ENCODE measurements at places on chromosomes 2 and 18.

DNA sequence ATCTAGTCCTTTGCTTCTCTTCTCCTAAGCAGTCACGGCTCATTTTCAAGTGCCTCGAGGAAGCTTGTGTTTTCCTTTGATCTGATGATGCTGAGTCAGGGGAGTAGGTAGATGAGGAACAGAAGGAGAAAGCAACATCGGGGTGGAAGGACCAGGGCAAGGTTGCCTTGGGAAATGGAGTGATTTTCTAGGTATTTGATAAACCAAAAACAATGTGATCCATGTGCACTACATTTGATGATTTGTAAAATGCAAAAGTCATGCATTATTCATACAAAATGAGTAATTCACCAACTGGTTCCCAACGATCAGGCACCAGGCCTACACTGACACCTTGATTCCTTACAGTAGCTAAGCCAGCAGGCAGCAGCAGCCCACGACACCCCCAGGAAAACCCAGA, 205.3 kb downstream of the ANAPC1 start:
- DNase-seq: no peak

DNA sequence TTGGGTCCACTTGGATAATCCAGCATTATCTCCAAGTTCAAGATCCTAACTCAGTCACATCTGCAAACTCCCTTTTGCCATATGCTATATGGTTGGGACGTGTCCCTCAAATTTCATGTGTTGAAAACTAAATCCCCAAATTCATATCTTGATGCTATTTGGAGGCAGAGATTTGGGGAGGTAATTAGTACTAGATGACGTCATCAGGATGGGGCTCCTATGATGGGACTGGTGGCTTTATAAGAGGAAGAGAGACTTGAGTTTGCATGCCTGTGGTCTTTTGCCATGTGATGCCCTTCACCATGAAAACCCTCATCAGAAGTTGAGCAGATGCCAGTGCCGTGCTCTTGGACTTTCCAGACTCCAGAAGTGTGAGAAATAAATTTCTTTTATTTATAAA, 16.8 kb upstream of the SMAD4 start:
- DNase-seq: no peak

GRCh38 chr2:53826030-53826410, 33.7 kb downstream of the GPR75 start:
- no peak for DNase-seq

DNA sequence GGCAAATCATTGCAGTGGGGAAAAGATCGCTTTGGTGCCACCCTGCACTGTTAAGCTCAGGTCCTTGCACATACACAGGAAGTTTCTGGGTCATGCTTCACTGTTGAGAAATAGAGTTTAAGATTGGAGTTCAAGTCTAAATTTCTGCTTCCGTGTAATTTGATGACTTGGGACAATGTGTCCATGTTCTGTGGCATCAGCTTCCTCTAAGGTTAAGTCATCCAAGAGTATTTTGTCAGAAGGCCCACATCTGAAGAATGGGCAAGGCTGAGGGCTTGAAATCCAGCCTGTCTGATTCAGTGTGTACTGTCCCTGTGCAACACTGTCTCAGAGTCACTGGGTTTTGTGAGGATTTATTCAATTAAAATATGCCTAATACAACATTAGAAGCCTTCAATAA, 880.7 kb downstream of the SUCLG1 start:
- DNase-seq: no peak

DNA sequence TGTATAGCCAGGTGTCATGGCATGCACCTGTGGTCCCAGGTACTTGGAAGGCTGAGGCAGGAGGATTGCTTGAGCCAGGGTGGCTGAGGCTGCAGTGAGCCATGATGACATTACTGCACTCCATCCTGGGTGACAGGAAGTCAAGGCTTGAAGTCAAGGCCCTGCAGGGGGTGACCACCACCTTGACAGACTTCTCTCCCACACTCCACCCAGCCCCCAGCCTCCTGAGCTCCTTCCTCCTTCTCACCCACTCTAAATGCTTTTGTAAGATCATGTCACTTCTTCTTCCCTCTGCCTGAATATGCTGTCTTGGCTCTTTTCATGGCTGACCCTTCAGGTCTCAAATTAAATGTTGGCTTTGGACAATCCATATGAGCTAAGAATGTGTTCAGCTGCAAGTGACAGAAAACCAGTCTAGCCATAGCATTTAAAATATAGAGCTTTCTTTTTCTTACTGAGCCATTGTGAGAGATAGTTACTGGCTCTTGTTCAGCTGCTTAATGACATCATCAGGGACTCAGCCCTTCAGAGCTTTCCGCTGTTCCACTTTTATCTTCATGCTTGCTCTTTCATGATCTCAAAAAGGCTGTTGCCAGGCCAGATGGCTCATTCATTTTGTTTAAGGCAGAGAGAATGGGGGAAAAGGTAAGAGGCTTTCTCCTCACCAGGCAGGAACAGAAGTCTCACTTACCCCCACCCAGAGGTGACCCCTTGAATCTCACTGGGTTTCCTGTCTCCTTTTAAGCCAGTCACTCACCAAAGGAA, 36.7 kb upstream of the TTC39C start:
- DNase-seq: no peak

- no peak for DNase-seq
These were observed 88.3 kb downstream of the SLC8A1 start for GRCh38 chr2:40363631-40364030.

- no peak for DNase-seq
These were observed 196.5 kb downstream of the TFCP2L1 start for GRCh38 chr2:121088251-121089165.

GRCh38 chr18:79424008-79424565, 28.4 kb downstream of the NFATC1 start:
- DNase-seq: no peak

DNA sequence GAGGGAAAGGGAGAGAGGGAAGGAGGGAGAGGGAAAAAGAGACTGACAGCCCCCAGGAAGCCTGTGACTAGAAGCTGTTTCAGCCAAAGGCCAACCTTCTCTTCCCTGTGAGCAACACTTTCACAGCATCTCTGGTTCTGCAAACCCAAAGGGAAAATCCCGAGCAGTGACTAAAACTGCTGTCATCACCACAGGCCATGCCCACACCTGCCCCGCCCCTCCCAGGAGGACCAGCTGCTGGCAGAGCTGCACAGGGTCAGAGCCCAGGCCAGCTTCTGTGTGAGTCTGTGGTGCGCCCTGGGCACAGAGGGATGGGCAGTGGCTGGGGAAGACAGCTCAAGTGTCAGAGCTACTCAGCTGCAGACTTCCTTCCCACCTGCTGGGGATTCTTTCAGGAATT, 64.9 kb upstream of the OTOS start:
- DNase-seq: peak; percentile 61

DNA sequence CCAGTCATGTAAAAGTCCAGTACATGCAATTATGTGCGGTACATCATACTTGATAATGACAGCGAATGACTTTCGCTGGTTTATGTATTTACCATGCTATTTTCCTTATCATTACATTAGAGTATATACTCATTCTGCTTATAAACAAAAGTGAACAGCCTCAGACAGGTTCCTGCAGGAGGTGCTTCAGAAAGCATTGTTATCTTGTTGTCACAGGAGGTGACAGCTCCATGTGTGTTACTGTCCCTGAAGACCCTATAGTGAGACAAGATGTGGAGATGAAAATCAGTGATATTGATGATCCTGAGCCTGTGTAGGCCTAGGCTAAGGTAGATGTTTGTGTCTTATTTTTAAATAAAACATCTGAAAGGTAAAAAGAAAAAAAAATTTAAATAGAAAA, 15.3 kb upstream of the MPPE1 start:
- no peak for DNase-seq

DNA sequence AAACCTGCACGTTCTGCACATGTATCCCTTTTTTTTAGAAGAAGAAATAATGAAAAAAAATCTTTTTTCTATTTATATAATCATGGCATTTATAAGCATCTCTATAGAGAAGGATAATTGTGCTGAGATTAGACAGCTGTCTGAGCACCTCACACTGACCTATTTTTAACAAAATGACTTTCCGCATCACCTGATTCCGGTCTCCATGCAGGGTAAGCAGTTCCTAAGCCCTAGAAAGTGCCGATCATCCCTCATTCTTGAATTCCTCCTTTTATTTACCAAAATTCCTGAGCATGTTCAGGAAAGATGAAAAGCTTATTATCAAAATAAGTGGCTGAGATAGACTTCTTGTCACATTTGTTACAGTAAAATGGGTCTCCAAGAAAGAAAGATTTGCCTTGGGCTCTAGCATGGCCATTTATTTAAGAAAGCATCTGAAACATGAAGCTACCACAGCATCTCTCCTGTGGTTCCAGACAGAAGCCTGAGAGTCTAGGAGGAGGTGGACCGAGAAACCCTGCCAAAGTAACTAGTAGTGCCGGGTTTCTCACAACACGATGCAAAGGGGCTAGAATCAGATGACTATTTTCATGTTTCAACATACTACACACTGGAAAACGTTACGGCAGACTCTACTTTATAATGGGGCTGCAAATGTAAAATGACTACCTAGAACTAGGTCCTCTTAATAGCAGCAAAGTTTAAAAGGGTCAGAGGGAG, 670 bp downstream of the GKN1 start:
- DNase-seq: no peak

- DNase-seq: no peak
These were observed 12.0 kb downstream of the MEIS1 start for GRCh38 chr2:66446941-66447340.

- DNase-seq: no peak
These were observed 88.2 kb upstream of the MCFD2 start for GRCh38 chr2:47003641-47004427.

All from NK-92 treated with Interleukin-12 subunit alpha and Interleukin-12 subunit beta, amount 100 ng/mL, for 24 hours (cell line).